ENCODE measurements at places on chromosomes 1 and 21.
A peak's percentile ranks its signal among the peaks of the same experiment; 100 is the strongest.

DNA sequence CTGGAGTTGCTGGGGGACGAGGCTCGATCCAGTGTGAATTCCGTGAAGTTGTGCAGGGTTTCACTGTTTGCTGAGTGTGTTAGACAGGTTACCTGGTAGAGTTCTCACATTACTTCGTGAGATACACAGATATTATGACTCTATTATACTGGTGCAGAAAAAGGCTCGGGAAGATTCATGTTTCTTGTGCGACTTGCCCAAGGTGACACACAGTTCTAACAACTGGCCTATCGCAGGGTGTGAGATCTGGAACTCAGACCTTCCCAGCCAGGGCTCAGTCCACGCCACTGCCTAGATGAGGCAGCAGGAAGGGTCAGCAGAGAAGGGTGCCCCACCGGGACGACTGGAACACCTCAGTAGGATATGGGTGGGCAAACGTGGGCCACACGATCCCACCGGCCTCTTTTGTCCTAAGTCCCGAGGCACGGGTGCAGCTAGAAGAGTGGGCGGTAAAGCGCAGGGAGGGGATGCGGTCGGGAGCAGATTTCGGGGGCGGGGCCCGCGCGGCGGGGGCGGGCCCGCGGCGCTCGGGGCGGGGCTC is 296 bp upstream of the RNPEP start:
- peaks cover 10% of the 10 kb centered on the region for H3K4me1 ChIP-seq
- H3K27me3 ChIP-seq, result no peaks in the 10 kb centered on the region
- peak; percentile 74 for DNase-seq
- peak overlapping the region; percentile 99 for H3K4me3 ChIP-seq

DNA sequence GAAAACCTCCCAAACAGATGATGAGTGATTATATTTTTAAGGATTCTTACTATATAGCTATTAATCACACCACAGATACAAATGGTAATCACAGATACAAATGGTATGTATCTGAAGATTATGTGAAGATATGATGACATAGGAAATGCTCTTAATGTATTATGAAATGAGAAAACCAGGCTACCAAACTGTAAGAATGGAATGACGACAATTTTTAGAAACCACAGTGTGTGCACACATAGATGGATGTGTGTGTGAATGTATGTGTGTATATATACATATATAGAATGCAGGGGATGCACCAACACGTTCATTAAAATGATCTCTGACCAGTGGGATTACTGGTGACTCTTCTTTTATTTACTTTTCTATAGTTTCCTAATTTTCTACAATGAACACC is 21.5 kb upstream of the ENAH start:
- H3K27me3 ChIP-seq, result no peaks in the 10 kb centered on the region
- no peak overlapping the region for H3K4me3 ChIP-seq
- no peak for DNase-seq
- H3K36me3 ChIP-seq, result no peaks in the 10 kb centered on the region
- no peaks in the 10 kb centered on the region for H3K4me1 ChIP-seq

DNA sequence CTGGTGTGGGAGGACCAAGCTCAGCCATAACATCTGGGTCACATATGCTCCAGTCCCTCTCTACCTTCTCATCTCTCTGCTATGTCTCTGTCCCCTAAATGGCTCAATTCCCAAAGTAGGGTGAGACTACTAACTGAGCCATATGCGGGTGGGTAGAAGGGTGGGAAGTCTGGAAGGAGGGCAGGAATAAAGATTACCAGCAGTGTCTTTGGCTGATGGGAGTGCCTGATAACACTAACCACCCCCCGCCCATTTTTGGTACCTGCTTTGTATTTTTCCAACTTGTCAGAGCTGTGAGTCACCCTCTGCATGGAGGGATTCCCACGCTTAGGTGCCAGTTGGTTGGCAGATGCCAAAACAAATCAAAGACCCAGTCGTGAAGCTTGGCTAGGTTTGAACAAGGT is 14.9 kb upstream of the SSBP3 start:
- no peak overlapping the region for H3K27ac ChIP-seq
- H3K27me3 ChIP-seq, result no peaks in the 10 kb centered on the region
- no peaks in the 10 kb centered on the region for H3K4me1 ChIP-seq
- no peaks in the 10 kb centered on the region for H3K36me3 ChIP-seq
- DNase-seq, result no peak

DNA sequence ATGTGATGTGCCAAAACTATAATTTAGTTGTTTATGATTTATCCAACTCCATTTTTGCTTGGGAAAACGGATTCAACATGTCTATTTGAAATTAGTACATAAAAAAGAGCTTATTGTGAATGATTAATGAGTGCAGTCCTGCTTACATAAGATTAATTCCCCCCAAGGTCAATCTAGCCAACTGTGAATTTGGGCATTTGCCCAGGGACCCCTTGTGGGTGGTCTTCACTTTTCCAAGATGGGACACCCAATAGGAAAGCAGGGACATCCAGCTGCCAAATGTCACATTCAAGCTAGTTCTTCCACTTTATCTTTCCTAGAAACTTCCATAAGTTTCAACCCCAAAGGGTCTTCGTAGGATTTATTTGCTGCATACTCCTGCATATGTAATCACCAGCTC is 362.4 kb upstream of the PKN2 start:
- H3K36me3 ChIP-seq, result no peaks in the 10 kb centered on the region
- no peaks in the 10 kb centered on the region for H3K4me1 ChIP-seq
- no peak overlapping the region for H3K27ac ChIP-seq
- no peaks in the 10 kb centered on the region for H3K27me3 ChIP-seq

Data from A673 (cell line).